ENCODE measurements at places on chromosomes 3 and 15.

GRCh38 chr3:102419786-102420185, 15.0 kb upstream of the ZPLD1 start:
- DNase-seq: no peak

DNA sequence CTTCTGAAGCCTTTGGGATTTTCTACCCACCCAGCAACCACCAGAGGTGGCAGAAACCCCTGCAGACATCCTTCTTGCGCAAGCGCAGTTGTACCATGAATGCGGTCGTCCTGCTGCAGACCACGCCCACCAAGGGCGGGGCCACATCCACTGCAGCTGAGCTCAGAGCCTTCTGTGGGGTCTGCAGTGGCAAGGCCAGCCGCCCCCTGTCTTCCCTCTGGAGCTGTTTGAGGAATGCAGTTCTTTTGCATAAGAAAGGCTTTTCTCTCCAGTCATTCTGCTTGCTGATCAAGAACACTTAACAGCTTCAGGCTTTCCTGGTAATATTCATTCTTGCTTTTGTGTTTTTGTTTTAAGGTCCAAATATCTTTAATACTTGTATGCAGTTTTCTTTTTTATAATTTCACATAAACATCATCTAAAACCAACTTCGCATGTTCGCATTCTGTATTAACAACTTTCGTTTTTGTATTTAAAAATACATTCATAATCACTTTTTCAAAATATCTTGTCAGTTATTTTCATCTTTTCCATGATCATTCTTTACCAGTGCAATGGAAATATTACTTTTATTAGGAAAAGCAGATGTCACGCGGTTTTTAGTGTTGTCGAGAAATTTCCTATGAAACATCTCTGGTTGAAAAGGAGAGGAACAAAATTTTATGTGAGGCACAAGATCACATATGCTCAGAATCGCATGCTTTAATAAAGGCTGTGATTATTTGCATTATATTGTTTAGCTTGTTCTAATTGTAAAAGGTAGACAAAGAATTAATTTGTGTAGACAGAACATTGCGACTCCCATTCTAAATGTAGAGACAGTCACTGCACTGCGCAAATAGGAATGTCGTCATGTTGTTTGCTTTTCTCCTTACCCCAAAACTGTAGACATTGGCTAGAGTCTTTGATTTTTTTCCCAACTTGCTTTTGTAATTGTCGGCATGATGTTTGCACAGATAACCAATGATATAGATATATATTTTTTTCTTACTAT, 98.1 kb upstream of the SNRPN start:
- DNase-seq: no peak

DNA sequence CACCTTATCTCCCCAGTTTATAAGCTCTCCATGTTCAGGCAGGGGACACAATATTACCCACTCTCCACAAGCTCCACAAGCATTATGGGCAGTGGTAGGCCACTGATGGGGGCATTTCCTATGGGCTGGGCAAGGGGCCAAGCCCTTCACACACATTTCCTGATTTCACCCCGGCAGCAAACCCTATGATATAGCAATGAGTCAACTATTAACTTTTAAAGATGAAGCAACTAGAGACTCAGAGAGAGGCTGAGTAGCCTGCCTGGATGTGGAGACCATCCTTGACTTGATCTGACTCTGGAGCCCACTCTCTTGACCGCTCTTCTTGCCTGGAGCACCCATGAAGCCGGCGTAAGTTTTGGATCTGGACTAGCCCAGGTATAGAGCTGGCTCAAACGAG, 27.4 kb downstream of the FOXL2NB start:
- no peak for DNase-seq

GRCh38 chr3:126946405-126946804, 36.5 kb upstream of the PLXNA1 start:
- no peak for DNase-seq

DNA sequence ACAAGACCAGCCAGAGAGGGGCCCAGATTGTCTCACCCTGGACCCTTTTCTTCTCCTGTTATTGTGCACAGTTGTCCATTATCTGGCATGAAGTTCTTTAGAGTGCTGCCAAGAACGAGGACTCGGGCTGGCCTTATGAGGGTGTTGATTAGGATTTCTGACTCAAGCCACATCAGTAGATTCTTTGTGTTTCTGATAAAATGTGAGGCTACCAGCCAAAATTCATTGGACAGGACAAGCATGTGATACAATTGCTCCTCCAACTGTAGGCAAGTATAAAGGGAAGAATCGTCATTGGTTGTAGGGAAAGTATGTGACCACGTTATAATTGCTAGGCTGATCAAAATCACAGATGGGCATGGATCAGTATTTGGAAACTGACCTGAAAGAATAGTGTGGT, 99.2 kb upstream of the TMC3 start:
- no peak for DNase-seq

GRCh38 chr3:149443545-149443912, 31.0 kb upstream of the TM4SF4 start:
- no peak for DNase-seq

- DNase-seq: no peak
Measured at GRCh38 chr3:123508178-123508577, 59.3 kb upstream of the ADCY5 start.

- no peak for DNase-seq
Measured at GRCh38 chr3:105907777-105908176, 39.0 kb upstream of the CBLB start.

DNA sequence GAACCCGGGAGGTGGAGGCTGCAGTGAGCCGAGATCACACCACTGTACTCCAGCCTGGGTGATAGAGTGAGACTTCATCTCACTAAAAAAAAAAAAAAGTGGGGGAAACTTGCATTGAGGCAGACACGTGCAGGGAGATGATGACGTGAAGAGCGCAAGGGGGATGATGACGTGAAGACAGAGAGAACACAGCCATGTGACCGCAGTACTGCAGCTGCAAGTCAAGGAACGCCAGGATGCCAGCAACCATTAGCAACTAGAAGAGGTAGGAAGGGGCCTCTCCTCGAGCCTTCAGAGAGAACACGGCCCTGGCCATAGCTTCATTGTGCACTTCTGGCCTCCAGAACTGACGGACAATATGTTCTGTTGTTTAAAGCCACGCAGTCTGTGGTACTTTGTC, 28.3 kb downstream of the RFT1 start:
- no peak for DNase-seq

GRCh38 chr3:149462581-149463011, 11.9 kb upstream of the TM4SF4 start:
- no peak for DNase-seq

DNA sequence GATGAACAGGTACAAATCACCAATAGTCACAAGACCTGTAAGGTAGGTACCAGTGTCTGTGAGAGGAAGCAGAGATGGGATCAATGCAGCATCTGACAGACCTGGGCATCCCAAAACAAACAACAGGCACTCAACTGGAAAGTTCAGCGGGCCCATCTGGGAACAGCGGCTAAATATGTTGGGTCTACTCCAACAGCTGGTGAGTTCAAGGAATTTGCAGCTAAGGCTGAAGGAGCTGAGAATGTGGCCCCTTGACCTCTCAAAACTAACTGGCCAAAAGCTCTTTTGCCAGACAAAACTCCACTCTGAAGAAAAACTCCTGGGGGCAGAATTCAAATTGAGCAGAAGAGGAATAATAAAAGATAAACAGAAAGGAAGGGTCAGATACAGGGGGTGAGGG, 24.4 kb downstream of the AVEN start:
- DNase-seq: no peak

GRCh38 chr15:40314723-40315276, 7.1 kb upstream of the PLCB2 start:
- no peak for DNase-seq

GRCh38 chr3:141959589-141960554, 83.4 kb downstream of the ATP1B3 start:
- DNase-seq: no peak

- DNase-seq: no peak
Measured at GRCh38 chr3:77939726-77940125, 899.8 kb downstream of the ROBO2 start.

Measured in activated T-helper 1 cell treated with Interleukin-2 at 50 U/mL for 16 hours (primary cell).